ENCODE measurements at places on chromosomes 12 and 14. TPM values are rescaled to one million over a fixed set of nuclear protein-coding genes. Genes with fewer than 3 reads are reported as not detected.

PLA2G1B gene
- total RNA-seq, result not detected

NYNRIN gene
- total RNA-seq, result 28.8 TPM

RNASE11 gene
- not detected for total RNA-seq

BDKRB1 gene
- total RNA-seq, result not detected

SLC11A2 gene
- 99.1 TPM for total RNA-seq

COCH gene
- total RNA-seq, result 76.2 TPM

CPNE6 gene
- not detected for total RNA-seq

C3AR1 gene
- not detected for total RNA-seq

TOMM20L gene
- total RNA-seq, result not detected

BCL7A gene
- total RNA-seq, result 25.7 TPM

PLEKHD1 gene
- 0.08 TPM for total RNA-seq

GPR132 gene
- 3.3 TPM for total RNA-seq

LRP1-AS gene
- total RNA-seq, result not detected

RNASE1 gene
- total RNA-seq, result 10.7 TPM

SIX4 gene
- total RNA-seq, result 14.2 TPM

DEGS2 gene
- total RNA-seq, result 0.99 TPM

GOLT1B gene
- 38.2 TPM for total RNA-seq

GON7 gene
- total RNA-seq, result 2.4 TPM

PLEKHG7 gene
- not detected for total RNA-seq

GDF3 gene
- total RNA-seq, result 0.72 TPM

SLC25A47 gene
- total RNA-seq, result not detected

PTPN6 gene
- total RNA-seq, result 38.9 TPM

AICDA gene
- not detected for total RNA-seq

GPD1 gene
- 1.1 TPM for total RNA-seq

RACGAP1 gene
- total RNA-seq, result 56.8 TPM

SRRM4 gene
- total RNA-seq, result 0.76 TPM

MUCL1 gene
- not detected for total RNA-seq

SOX5 gene
- total RNA-seq, result 6.8 TPM

TDRD9 gene
- not detected for total RNA-seq

NANOG gene
- 6.1 TPM for total RNA-seq

WNT1 gene
- not detected for total RNA-seq

ARHGAP9 gene
- 1.3 TPM for total RNA-seq

GTF2A1 gene
- total RNA-seq, result 36.0 TPM

TRHDE gene
- total RNA-seq, result 0.20 TPM

GPR84 gene
- not detected for total RNA-seq

CCDC175 gene
- total RNA-seq, result not detected

RAB21 gene
- 40.9 TPM for total RNA-seq

LPAR5 gene
- total RNA-seq, result 0.59 TPM

TEX52 gene
- total RNA-seq, result 0.41 TPM

SMCO2 gene
- total RNA-seq, result not detected

MAGOHB gene
- total RNA-seq, result 51.3 TPM

NTN4 gene
- 67.9 TPM for total RNA-seq

YBX3 gene
- 428 TPM for total RNA-seq

SSPN gene
- total RNA-seq, result 4.0 TPM

GPX2 gene
- 3.7 TPM for total RNA-seq

MAP1LC3B2 gene
- 1.4 TPM for total RNA-seq
